ENCODE measurements at places on chromosomes 16 and 17.
A peak's percentile ranks its signal among the peaks of the same experiment; 100 is the strongest.

GRCh38 chr16:13245713-13246377 is 344.4 kb downstream of the SHISA9 start:
- no peak for DNase-seq

DNA sequence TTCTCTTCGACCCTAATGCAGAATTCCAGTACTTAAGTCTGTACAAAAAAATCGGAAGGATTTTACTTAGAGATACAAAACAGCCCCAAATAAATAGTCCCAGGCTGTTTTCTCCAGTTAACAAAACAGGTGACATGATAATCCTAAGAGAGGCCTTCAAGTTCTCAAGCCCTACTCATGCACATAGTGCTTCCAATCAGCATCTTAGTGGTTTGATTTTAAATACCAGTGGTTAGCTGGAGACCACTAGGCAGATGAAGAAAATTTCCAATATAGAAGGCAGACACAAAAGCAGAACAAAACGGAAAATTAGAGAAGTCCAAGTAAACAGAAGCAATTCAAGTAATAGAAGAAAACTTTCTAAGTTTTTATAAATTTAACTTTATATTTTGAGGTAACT is 5.2 kb upstream of the OR4D2 start:
- DNase-seq, result no peak

DNA sequence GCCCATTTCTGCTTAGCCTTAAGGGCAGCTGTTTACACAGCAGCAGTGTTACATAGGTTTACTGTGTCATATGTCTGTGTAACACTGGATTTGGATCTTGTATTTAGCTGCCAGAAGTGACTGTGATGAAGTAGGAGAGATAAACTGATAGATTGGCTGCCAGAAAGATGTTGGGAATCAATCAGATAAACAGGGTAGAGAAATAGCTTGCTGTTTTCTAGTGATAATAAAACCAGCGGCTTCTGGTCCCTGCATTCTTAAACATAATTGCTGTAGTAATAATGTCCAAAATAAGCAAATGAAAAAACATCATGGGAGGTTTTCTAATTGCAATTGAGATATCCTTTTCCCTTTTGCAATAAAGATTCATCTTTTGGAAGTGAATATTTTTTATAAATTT is 68.7 kb downstream of the AATF start:
- no peak for DNase-seq

GRCh38 chr16:74744566-74744965 is 30.1 kb downstream of the FA2H start:
- no peak for DNase-seq

- DNase-seq, result no peak
Measured at GRCh38 chr16:72508191-72508590, 336.2 kb upstream of the PMFBP1 start.

DNA sequence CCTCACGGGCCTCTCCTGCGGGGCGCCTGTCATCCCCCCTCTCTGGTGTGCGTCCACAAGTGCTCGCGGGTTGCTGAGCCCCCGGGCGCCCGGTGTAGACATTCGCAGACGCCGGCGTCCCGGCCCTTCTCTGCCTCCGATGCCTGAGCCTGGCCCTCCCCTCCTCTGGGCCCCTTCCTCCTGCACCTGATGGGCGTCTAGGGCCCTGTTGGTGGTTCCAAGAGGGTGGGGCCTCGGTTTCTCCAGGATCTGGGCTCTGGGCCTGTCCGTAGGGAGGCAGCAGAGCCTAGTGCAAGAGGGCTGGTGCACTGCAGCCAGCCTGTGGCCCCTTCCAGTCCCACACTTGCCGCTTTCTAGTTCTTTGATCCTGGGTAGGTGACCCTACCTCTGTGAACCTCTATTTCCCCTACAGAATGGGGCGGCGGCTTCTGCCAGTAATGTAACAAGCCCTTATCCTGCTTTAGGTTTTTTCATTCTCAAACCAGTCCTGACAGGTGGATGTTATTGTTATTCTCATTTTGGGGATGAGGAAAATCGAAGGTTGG is 623 bp downstream of the E4F1 start:
- peak; percentile 10 for DNase-seq

GRCh38 chr16:21946889-21947635 is 6.1 kb upstream of the UQCRC2 start:
- DNase-seq, result no peak

DNA sequence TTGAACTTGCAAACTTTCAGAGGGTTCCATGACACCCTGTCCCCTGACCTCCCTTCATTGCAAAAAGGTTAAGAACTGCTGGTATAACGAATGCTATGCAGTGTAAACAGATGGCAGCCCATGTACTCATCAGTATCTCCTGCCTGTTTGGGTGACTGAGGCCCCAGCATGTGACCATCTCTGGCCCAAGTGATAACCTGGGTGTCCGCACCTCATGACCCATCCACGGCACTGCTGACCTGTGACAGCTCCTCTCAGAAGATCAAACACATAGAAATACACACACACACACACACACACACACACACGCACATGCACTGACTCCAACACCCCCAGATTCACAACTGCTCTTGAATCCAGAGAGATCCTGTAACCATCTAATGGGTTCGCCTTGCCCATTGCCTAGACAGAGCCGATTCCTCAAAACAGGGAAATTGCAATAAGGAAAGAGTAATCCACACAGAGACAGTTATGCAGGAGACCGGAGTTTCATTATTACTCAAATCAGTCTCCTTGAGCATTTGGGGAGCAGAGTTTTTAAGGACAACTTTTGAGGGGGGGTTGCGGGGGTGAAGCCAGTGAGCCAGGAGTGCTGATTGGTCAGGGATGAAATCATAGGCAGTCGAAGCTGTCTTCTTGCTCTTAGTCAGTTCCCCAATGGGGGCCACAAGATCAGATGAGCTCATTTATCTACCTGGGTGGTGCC is 11.3 kb upstream of the PHOSPHO1 start:
- DNase-seq, result no peak

GRCh38 chr16:5715155-5715554 is 617.6 kb upstream of the EEF2KMT start:
- no peak for DNase-seq

- no peak for DNase-seq
Measured at GRCh38 chr17:79562931-79563210, 48.0 kb downstream of the RBFOX3 start.

GRCh38 chr17:12078791-12079190 is 58.1 kb downstream of the MAP2K4 start:
- no peak for DNase-seq

DNA sequence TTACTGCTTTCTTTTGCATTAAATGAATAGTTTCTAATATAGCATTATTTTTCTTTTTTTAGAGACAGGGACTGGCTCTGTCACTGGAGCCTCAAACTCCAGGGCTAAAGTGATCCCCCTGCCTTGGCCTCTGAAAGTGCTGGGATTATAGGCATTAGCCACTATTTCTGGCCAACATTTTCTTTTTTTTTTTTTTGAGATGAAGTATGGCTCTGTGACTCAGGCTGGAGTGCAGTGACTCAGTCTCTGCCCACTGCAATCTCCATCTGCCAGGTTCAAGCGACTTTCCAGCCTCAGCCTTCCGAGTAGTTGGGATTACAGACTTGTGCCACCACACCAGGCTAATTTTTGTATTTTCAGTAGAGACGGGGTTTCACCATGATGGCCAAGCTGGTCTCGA is 2.0 kb upstream of the DUXB start:
- no peak for DNase-seq

DNA sequence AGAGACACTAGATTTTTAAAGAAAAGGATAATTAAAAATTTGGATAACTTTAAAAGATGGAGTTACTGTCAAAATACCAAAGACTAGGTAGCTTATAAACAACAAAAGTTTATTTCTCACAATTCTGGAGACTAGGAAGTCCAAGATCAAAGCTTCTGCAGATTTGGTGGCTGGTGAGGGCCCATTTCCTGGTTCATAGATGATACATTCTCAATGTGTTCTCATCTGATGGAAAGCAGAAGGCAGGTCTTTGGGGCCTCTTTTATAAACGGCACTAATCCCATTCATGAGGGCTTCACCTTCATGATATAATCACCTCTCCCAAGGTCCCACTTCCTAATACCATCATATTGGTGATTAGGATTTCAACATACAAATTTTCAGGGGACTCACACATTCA is 33.7 kb downstream of the NLK start:
- DNase-seq, result no peak

DNA sequence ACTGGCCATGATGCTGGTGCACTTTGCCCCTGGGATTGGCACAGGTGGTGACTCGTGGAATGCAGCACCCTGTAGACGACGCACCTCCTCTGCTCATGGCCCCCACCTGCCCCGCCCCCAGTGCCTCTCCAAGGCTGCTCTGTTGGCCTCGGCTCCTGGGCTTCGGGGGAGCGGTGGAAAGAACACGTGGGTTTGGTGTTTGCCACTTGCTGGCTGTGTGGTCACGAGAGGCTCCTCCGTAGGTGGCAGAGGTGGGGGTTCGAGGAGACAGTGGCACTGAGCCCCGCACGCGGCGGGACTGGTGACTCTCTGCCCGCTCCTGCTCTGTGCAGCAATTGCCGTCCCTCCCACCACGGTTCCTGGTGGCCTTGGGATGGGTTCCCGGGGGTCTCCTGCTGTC is 82.8 kb upstream of the ZNF750 start:
- DNase-seq, result no peak

- no peak for DNase-seq
Measured at GRCh38 chr17:47704736-47705135, 10.8 kb downstream of the TBKBP1 start.

DNA sequence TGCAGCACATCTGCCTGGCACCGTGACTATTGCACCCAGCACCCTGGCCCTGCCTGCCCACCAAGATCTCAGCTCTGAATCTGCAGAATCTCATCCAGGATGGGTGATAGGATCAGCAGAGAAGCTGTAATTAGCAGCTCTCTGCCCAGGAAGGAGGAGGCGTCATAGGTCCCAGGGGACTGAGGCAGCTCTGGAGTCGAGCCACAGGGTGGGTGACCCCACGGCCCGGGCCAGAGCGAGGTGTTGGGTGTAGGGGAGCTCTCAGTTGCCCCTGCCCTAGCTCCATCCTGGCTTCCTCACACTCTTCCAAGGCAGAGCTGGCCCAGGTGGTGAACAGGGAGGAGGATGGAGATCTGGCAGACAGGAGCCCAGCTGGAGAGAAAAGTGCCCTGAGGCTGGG is 18.2 kb upstream of the FAM83G start:
- no peak for DNase-seq

DNA sequence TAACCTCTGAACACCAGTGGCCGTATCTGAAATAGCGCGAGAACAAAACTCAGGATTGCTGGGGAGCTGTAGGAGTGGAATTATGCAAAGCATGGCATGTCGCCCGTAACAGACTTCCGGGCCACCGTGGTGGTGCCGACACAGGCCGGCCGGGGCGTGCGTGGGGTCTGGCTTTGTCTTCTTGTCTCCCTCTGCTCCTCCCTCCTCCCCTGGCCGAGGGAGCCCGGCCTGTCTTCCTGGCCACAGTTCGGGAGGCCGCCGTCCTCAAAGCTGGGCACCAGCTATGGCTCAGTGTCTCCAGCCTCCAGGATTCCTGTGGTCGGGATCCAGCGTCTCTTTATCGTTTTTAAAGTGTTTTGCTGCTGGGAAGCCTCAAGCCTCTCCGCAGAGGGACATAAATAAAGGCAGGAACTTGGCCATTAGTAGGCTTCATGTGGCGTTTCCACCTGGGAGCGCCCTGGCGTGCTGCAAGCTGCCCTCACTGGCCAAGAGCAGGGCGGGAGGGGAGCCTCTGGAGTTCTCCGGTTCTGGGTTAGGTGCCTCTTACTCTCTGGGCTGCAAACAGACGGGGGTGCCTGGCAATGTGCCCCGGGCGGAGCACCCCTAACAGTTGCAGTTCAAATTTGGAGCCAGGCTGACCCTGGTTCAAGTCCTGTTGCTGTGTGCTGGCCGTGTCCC is 22.0 kb upstream of the NPTX1 start:
- no peak for DNase-seq

GRCh38 chr16:66434619-66435430 is 7.7 kb downstream of the BEAN1 start:
- no peak for DNase-seq

- no peak for DNase-seq
Measured at GRCh38 chr17:68955181-68955841, at the start of gene ABCA8. ABCA8 (minus strand) TSS chr17:68955392; CDS start chr17:68942034, 13,358 bp downstream.

- no peak for DNase-seq
Measured at GRCh38 chr16:58497468-58497867, 2.5 kb upstream of the NDRG4 start.

DNA sequence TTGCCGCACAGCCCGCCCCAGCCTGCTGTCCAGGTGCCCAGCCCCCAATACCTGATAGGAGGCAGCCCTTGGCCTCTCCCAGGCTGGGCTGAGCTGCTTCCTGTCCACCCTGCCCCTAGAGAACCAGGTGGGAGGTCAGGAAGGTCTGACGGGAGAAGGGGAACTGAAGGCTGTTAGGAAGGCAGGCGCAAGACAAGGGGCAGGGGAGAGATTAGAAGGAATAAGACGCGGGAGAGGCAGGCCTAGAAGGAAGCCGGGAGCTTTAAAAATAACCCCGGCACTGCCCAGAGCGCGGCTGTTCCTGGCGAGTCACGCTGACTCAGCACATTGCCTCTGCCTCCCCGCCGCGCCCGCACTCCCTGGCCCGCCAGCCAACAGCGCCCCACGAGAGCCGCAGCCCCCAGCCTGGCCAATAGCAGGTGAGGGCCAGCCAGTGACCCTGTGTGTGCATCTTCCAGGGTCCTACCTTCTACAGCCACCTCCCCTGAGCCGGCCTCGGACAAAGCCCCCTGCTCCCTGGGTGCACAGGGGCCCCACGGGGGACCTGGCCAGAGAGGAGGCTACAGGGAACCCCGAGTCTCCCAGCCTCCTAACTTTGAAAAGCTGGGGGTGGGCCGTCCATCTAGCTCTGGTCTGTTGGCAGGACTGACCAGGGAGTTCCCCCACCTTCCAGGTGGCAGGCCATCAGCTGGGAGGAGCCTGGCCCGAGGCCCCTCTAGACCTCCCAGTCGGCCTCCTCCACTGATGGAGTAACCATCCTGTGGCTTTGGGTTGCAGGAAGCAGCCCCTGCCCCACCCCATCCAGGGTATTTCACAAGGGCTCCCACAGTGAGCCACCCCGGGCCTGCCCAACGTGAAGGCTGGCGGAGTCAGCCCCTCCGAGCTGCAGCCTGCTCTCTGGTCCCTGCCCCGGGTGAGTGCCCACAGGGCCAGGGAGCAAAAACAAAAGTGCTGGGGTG is 4.0 kb downstream of the MAFG start:
- DNase-seq, result no peak

GRCh38 chr17:41186872-41187271 is 2.2 kb upstream of the KRTAP4-1 start:
- DNase-seq, result no peak

GRCh38 chr16:24382762-24383407 is 126.8 kb downstream of the CACNG3 start:
- DNase-seq, result no peak

- no peak for DNase-seq
Measured at GRCh38 chr16:83933885-83934683, 19.0 kb upstream of the OSGIN1 start.

DNA sequence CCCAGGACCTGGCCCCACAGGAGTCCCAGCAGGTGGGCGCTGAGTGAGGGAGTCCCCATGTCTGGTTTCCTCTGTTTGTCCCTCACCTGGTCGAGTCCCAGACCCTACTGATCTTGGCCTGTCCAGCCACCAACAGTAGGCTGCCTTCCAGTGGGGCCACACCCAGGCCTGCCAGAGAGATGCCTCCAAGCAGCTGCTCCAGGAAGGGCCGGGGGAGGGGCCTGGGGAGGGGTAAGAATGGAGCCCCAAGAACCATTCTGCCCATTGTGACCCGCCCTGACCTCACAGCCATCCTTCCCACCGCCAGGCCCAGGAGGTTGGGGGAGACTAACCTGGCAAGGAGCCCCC is 736 bp downstream of the SPATA20 start:
- no peak for DNase-seq
